ENCODE measurements at places on chromosomes 16 and 17.

- no peak for DNase-seq
These were observed 14.5 kb downstream of the CYB561 start for GRCh38 chr17:63431618-63431938.

DNA sequence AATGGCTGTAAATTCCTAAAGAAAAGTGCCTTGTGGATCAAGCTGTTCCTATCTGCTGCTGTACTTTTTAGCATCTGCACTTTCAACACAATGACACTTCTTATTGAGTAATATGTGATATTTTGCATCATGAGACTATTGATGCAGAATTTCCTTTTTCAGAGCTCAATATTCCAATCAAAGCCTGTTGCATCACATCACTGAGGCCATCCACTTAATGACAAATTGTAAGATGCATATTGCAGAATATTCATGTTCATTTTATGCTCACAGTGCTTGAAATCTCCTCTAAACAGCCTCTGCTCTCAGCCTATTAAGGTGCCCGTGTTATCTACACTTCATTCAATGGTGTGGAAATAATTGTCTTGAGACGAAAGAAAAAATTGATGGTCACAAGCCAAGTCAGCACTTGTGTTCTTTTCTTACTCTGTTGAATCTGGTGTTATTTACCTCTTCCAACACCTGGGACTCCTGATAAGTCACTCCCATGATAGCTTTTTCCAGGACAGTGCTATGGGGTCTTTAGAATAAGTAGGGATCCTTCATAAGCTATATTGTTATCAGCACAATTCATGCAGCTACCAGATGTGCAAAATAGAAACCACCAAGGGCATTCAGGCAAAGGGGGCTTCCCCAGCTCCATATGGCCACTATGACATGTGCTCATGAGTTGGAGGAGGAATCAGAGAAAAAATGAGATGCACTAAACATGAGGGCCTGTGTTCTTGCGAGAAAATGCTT, 9.3 kb upstream of the SKAP1 start:
- no peak for DNase-seq

GRCh38 chr16:68342620-68343019, 31.8 kb downstream of the PRMT7 start:
- no peak for DNase-seq

GRCh38 chr16:27311897-27312303, 1.9 kb upstream of the IL4R start:
- DNase-seq = no peak

GRCh38 chr16:87851141-87851587, 18.1 kb downstream of the SLC7A5 start:
- no peak for DNase-seq

DNA sequence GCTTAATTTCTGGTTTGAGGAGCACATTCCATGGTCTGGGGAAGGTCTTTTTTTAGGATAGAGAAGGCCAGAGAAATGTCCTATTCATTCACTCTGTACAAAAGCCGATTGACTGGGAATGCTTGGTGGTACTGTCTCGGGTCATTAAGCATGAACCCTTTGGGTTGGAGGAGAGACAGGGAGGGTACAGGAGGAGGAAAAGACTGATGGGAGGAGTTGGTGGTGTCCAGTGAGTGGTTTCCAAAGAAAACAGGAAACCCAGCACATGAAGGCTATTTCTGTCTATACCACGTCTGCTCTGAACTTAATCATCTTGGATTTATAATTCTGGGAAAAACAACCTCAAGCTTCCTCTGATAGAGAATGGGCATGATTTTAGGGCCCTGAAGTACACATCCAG, 111.9 kb downstream of the XYLT1 start:
- DNase-seq = peak; percentile 99

DNA sequence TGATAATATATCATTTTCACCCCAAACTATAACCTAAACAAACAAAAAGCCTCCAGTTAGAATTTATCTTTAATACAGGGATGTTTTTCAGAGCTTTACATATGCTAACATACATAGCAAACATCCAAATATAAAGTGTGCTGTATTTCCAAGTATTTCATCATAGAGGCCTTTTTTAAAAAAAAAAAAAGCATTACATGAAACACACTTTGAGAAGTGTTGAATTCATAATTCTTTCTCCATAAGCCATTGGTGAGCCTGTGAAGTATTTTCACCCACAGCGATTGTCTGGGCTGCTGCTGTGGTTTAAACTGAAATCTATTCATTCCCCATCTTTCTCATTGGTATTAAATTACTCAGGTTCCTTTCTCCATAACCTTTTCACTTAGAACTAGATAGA, 503.4 kb upstream of the CDH8 start:
- DNase-seq = no peak

DNA sequence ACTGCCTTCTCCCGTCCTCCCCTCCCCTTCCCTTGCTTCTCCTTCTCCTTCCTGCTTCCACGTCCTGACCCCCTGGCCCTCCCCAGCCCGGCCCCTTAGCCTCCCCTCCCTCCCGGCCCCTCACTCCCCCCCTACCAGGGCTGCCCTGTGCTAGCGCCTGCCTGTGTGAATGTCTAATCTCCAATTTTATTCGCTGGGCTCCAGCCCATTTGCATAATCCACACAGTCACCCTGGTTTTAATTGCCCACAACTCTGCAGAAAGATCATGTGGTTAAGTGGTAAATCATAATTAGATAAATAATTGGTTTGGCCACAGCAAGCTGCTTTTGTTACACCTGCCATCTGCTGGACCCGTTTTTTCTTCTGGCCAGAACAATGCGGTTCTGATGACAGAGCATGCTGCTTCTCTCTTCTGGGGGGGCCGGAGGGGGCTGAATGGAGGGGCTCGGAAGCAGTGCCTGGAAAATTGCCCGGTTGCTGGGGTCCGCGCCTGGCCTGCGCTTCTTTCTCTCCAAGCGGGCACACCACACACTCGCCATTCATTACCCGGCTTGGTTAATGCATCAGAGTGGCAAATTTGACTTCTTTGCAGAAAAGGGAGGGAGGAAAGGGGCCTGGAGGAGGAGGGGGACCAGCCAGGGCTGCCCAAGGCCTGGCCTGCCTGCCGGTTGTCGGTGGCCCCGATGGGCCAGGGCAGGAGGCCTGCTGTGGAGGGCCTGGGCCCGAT, 19.5 kb upstream of the GSE1 start:
- DNase-seq = no peak

- DNase-seq = no peak
These were observed 105.8 kb downstream of the ADCY9 start for GRCh38 chr16:4010225-4011158.

- no peak for DNase-seq
These were observed 32.5 kb downstream of the HOXB1 start for GRCh38 chr17:48498164-48498850.

DNA sequence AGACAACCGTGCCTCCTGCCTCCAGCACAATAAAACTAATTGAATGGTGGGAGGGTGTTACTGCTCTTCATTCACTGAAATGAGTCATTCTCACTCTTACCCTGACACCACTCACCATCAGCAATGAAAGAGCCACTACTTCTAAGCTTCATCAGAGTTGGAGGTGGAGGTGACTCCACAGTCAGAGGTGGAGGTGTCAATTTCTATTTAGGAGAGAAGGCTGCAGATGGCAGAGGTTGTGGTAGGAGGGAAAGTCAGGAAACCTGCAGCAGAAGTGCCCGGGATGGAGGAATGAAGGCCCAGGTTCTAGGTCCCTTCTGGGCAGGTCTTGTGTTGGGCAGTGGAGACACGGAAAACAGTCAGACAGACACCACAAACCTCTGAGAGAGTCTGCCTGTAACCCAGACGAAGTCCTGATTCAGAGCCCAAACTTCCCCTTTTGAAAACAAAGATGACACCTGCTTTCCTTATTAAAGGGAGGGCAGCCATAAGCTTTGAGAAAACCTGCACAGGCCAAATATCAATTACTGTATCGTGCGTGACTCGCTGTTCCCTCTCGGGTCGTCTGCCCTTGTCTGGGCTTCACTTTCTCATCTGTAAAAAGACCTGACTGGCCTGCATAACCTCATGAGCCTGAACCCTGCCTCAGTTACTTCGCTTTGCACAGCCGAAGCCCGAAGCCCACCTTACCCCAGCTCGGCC, 668 bp downstream of the ATPAF2 start:
- no peak for DNase-seq

- no peak for DNase-seq
These were observed 7.3 kb downstream of the FMNL1 start for GRCh38 chr17:45228763-45229539.

DNA sequence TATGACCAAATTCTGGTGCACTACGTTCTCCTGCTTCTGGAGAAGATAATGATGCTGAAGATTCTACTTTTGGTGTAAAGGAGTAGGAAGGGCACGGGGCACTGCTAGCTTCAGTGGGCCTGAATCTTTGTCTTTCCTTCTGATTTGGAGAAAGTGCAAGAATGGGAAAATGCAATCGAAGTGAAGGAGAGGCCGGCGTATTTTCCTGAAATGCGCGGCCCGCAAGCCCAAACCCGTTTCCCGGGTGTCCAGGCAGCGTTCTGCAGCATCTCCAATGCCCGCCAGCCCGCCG, 372 bp upstream of the NDE1 start:
- DNase-seq = no peak

- DNase-seq = no peak
These were observed 61.6 kb downstream of the TIMM22 start for GRCh38 chr17:1058423-1059130.

DNA sequence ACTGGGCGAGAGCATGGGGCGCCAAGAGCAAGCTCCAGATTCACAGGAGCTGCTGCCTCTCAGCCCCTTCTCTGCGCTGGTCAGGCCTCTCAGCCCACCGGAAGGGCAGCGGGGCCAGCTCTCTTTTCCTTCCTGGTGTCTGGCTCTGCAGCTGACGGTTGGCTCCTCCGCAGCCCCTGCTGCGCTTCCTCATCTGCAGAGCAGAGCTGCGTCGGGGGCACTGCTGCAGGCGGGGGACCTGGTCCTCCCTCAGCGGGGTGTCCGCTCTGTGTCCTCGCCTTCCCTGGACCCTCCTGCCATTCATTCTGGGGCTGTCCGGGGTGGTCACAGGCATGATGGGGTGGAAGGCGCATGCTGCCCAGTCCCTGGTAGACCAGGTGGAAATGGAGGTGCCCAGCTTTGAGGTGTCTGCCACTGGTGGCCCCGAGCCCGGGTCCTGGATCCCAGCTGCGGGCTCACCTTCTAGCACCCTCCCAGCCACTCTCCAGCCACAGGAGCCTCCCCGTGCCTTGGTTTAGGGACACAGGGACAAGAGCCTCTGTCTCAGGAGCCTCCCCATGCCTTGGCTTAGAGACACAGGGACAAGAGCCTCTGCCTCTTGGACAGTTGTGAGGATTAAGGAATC, 84.8 kb downstream of the IRF8 start:
- no peak for DNase-seq

DNA sequence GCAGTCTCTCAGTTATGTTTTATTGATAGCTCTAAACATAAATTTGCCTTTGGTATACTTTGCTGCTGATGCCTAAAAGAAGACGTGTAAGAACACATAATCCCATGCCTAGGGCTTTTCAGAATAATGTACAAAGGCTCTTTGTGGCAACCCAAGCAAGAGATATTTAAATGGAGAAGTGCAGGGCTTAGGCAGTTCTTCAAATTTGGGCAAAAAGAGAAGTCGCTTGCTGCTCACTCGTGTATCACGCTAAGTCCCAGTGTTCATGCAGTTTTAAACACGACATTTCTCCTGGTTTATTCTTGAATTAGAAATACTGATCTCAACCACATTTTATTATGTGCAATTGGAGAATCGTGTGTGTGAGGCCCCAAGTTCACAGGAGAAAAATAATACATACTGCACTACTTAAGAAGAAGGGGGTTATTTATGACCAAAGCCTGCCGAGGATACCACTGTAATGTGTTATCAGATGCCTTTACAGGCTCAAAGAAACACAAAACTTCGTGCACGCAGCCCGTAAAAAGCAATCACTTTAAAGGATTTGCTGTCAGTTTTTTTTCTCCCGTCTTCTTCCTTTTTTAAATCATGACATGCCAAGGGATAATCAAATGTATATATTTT, 22.5 kb upstream of the IRX6 start:
- DNase-seq = peak; percentile 55

DNA sequence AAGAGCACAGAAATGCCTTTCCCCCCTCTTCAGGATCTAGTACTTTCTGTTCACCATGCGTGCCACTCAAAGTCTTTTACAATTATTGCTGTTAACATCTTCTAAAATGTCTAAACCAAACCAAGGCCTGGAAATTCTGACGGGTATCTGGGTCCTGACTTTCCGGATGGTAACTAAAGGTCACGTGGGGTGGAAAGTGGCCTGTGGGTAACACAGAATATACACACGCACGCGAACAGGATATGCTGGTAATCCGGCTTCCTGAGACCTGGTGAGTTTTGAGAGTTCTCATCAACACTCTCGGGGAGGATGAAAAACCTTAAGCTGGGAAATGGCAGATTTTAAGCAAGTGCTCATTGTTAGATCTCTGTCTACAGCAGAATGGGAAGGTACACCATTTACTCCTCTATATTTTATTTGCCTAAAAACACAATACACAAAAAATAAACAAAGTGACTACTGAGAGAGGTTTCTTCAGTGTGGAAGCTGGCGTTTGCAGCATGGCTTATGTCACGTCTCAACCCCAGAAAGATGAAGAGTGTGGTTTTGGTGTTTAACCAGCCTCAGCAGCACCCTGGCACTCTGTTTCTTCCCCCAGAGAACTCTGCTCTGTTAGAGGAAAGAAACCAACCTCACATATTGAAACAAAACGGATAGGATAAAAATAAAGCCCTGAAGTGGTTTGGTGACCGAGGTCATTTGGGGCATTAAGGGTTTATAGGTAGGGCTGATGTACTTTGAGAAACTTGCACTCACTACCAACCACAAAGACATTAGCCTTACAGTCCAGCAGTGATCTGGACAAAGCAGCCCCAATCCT, 37.3 kb downstream of the SMG6 start:
- DNase-seq = no peak

GRCh38 chr17:64120159-64120810, 9.7 kb downstream of the ERN1 start:
- no peak for DNase-seq

- DNase-seq = no peak
These were observed 4.6 kb downstream of the GAS2L2 start for GRCh38 chr17:35748341-35748841.

GRCh38 chr17:75406222-75406615, 741 bp upstream of the GRB2 start:
- no peak for DNase-seq

GRCh38 chr17:54935471-54935870, 33.0 kb downstream of the COX11 start:
- no peak for DNase-seq

- no peak for DNase-seq
These were observed 6.0 kb upstream of the ASIC2 start for GRCh38 chr17:33299115-33299514.

DNA sequence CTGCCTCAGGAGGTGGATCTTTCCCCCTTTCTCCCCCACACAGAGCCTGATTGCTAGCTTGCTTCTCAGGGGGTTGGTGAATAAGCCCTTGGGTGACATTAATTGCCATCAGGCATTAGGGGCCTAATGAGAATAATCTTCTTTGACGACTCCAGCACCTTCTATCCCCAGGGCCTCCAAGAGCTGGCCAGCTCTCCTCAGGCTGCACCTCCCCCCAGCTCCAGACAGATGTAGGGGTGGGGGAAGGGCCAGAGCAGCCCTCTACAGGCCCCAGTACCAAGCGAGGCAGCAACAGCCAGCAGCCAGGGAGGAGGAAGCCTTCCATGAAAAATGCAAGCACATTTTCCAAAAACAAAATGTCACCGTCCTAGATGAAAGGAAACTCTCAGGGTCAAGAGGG, 1.4 kb upstream of the TMEM132E start:
- no peak for DNase-seq

GRCh38 chr17:36846410-36847292, 90.6 kb upstream of the LHX1 start:
- DNase-seq = no peak
